Activated CD4-positive, alpha-beta T cell treated with anti-CD3 and anti-CD28 coated beads for 1 hour (primary cell): ENCODE measurements at places on chromosomes 2 and 18.

DNA sequence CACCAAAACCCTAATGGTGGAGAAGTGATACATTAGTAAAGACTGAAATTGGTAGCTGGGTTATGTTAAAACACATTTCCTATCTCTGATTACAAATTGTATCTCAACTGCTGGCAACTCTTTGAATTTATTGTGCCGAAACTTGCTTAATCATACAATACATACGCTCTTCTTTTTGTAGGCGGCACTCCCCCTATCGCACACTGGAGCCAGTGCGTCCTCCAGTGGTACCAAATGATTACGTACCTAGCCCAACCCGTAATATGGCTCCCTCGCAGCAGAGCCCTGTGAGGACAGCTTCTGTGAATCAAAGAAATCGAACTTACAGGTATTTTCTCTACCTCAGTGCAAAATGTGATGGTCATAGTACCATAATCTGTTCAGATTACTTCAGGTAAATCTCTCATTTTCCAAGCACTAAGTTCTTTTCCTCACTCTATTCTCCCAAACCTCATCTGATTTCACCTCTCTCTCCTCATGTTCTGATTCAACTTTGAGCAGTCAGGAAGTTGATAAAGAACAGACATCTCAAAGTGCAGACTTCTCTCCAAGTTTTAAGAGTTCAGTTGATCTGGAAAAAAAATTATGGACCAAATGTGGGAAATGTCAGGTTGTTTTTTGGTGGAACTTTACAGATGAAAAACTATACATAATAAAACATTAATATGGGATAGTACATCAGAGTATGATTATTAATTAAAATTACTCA, 66.5 kb downstream of the ABI2 start:
- DNase-seq, result no peak

DNA sequence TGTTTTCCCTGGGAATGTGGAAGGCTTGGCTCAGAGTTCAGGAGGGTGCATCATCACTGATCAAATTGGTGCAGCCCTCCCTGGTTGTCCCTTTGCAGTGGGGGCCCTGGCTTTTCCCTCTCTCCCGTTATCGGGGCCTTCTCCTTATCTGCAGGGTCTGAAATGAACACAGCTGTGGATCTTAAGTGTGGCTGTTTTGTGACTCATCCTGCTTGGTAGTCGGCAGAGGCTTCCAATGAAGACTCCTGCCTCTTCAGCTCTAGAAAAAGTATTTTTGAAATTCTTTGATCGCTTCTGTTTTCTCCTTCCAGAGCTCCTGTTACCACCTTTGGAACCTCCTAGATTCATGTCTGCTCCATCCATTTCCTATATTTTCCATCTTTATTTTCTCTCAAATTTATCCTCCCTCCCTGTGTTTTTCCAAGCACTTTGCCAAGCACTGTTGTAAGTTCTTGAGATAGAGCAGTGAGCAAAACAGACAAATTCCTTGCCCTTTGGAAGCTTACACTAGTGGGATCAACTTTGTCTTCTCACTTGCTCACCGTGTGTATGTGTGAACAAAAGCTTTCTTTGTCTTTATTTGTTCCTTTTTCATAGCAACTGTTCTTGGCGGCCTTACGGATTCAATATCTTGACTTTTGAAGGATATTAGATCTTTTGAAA, 45.7 kb downstream of the RALB start:
- no peak for DNase-seq

GRCh38 chr2:174341293-174341994, 6.7 kb downstream of the SP9 start:
- DNase-seq, result peak; percentile 84

DNA sequence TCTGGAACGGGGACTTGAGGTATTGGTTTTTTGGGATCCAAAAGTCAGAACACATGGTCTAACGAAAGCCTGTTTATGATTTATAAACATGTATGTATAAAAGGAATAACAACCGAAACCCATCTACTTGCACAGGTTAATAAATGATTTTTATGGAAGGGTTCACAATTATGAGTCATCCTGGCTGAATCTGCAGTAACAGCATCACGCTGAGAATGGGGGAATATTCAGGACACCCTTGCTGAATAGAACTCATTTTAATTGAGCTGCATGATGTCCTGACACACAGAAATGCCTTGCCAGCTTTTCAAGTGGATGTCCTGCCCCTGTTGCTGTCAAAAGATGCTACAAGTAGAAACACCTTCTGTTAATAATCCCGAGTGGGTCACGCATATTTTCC, 54.7 kb upstream of the TGFA start:
- no peak for DNase-seq

GRCh38 chr2:225662101-225662500, 262.6 kb downstream of the NYAP2 start:
- no peak for DNase-seq

GRCh38 chr18:30622104-30622503, 420.4 kb downstream of the DSC3 start:
- DNase-seq, result no peak

DNA sequence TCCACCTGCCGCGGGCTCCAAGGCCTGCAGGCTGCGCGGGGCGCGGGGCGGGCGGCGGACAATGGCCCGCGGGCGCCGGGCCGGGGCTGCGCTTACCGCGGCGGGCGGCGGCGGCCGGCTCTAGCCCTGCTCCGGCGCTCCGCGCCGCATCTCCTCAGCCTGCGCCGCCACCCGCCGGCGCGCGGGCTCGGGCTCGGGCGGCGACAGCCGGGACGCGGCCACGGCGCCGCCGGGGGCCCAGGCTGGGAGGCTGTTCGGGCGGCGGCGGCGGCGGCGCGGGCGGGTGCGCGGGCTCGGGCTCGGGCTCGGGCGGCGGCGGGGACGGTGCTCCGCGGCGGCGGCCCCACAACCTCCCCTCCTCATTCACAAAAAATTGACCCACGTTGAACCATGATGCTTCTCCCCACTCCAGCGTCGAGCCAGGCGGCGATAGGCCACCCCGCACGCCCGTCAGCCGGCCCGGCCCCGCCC, at the start of gene HDAC4:
Gene HDAC4, minus strand, starts transcription at position 425 of the 471 bp plus-strand sequence. CDS start 48,321 bp downstream, outside the sequence.
- no peak for DNase-seq

GRCh38 chr2:7384773-7385349, 467.6 kb downstream of the RNF144A start:
- no peak for DNase-seq

- no peak for DNase-seq
Measured at GRCh38 chr2:184294831-184295230, 303.5 kb upstream of the ZNF804A start.

- DNase-seq, result no peak
Measured at GRCh38 chr18:79384151-79384807, 11.5 kb upstream of the NFATC1 start.

DNA sequence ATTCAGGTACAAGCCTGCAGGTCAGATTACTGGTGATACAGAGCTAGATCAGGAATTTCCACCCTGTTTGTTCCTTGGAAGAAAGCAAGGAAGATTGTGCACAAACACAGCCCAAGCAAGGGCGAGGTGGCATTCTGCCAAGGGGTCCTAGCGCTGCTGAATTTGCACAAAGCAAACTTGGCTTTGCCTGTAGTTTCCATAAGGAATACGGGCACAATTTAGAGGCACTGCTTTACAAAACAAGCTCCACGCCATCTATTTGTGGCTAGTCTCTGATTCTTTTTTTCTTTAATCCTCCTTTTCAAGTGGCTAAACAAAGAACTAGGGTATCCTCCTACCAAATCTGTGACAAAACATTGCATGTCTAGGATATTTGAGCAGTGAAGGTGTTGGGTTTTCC, 195.5 kb upstream of the ACVR2A start:
- DNase-seq, result no peak

- no peak for DNase-seq
Measured at GRCh38 chr18:34493566-34494358, 216.3 kb upstream of the DTNA start.

DNA sequence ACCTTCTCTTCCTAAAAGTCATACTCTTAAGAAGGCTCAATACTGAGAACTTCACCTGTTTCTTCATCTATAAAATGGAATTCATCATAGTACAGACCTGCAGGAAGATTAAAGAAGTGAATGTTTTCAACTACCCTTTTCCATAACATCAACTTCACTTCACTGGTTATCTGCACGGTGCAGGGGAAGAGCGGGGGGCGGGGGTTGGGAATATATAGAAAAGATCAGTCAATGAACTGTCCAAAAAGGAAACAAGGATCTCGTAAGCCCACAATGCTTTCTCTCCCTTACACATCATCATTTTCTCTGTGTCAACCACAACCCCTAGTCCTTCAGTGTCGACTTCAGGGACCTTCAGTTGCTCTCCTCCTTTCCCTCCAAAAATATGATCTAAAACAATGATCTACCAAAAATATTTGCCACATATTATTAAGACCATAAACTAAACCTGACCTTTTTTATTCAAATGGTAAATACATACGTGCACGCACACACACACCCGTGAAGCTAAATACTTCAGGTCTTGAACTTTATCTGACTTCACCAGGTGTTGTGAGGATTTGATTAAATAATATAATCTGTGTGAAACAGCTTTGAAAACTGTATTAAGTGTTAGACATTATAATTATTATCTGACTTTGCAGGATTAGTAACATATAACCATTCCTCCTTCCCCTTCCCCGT, 4.9 kb downstream of the MBOAT2 start:
- no peak for DNase-seq

GRCh38 chr2:29334706-29335105, 219.5 kb downstream of the CLIP4 start:
- DNase-seq, result no peak

GRCh38 chr2:152322222-152322621, 12.8 kb upstream of the FMNL2 start:
- no peak for DNase-seq

GRCh38 chr2:104487366-104487765, 366.5 kb upstream of the POU3F3 start:
- DNase-seq, result no peak

DNA sequence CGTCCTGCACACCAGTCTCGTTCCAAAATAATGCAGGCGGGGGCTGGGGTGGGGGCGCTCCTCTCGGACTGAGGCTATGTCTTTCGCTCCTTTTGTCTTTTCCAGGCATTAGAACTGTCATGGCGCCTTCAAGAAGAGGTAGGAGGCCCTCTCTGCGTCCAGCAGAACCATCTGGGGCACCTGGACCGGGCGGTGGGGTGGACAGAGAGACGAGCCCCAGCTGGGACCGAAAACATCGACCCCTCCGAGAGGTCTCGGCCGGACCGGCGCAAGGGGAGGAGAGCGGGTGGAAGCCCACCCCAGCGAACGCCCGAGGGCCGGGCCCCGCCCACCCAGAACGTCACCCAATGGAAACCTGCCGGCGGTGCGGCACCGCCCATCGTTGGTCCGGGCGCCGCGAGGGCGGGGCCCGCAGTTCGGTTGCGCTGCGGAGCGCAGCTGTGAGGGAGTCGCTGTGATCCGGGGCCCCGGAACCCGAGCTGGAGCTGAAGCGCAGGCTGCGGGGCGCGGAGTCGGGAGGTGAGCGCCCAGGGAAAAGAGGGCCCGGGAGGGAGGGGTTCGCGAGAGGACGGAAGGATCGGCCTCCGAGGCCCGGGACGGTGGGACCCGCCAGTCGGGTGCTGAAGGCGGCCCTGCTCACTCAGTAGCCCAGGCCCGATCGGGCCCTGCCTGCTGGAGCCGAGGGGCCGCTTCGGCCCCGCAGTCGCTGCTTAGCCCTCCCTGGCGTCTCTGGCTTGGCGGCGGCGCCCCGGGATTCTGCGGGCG, at the start of gene NRBP1:
Gene NRBP1, plus strand, starts transcription at position 419 of the 765 bp plus-strand sequence. CDS start 4,643 bp downstream, outside the sequence.
- peak; percentile 86 for DNase-seq

GRCh38 chr2:31234683-31235503, 941 bp downstream of the EHD3 start:
- DNase-seq, result no peak

DNA sequence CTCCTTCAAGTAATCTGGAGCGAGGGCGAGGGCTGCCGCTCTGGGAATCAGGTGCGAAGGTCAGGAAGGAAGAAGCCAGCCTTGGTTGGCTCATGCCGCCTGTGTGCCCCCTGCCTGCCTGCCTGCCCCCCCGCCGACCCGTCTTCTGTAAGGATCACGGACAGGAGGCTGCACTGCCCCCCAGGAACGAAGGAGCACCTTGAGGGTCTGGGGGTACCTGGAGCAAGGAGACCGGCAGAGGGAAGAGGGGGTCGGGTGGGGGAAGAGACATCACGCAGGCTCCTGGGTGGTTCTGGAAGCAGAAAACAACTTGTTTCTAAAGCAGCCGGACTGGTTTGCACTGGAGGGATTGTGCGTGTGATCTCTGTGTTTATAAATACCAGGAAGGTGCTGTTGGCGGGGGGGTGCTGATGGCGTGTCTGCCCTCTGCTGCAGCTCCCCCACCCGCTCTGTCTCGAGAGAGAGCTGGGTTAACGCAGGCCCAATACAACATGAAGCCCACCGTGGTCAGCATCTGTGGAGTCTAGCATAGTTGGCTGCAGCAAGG, 1.7 kb downstream of the FOSL2 start:
- no peak for DNase-seq

DNA sequence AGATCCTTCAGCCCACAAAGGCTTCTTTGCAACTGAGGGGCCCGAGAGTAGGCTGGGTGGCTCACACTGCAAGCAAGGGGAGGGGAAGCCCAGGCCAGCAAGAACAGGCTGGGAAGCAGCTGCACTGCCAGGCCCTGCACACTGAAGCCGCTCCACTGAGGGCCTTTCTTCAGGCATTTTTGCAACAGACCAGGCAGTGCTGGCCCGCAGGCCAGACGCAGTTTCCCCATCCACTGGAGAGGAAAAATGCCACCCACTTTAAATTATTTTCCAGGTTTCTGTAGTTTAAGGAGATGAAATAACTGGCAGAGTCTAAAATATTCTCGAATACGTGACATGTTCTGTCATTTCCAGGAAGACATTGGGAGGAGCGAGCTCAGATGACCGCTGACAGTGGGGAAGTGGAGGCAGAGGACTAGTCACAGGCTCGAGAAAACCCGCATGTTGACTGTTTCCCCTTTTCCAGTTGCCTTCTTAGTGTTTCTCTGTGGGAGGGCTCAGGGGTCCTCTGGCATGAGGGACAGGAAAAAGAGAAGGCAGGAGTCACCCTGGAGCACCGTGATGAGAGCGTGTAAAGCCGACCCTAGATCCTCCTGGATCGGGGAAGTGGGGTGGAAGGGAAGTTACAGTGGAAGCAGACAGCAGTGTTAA, 53.3 kb upstream of the B3GNT7 start:
- no peak for DNase-seq

- DNase-seq, result no peak
Measured at GRCh38 chr2:122180972-122181371, 425.5 kb downstream of the TSN start.

- no peak for DNase-seq
Measured at GRCh38 chr2:215614296-215614695, 178.4 kb upstream of the FN1 start.

- no peak for DNase-seq
Measured at GRCh38 chr2:231605607-231606091, 13.0 kb downstream of the TEX44 start.

DNA sequence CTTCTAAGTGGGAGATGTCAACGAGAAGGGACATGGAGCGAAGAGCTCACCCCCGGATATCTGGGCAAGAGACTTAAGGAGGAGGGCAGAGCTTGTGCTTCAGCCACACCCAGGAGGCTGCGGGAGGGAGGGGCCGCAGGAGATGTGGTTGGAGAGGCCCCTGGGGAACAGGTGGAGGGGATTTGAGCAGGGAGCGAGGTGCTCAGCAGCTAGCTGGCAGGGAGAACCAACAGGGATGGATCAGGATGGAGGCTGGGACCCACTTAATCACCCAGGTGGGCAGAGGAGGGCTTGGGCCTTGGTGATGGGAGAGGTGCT, 78.3 kb downstream of the MBP start:
- DNase-seq, result no peak

- no peak for DNase-seq
Measured at GRCh38 chr2:85705680-85706039, 11.5 kb downstream of the GNLY start.
